Vagina (tissue), 2 donors: ENCODE measurements at places on chromosomes 4 and X. TPM values are rescaled to one million over a fixed set of nuclear protein-coding genes. Genes with fewer than 3 reads are reported as not detected.

Gene ANXA10
- not detected for total RNA-seq

GRCh38 chr4:41217374-41217773 lies 3.0 kb upstream of the APBB2 start:
- no peak for DNase-seq

GRCh38 chr4:25367004-25367621 lies 9.9 kb upstream of the ANAPC4 start:
- no peak for DNase-seq

Gene HPGDS
- 0.98 TPM for total RNA-seq

DNA sequence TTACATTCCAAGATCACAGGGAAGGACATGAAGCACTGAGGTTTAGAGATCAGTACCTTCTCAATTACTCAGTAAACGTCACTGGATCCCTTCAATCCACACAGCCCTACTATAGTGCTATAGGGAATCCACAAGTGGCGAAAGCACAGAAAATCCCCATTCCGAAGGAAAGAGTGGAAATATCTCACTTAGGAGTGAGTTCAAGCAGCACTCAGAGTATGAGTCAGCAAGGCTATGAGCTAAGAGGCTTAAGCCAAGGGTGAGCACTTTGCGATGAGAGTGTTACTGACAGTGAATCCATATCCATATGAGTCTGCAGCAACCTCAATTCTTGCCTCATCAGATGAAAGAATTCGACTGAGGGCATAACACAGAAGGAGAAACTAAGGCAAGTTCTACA lies 165.1 kb downstream of the VSIG4 start:
- DNase-seq = no peak

Gene CFAP47
- not detected for total RNA-seq

- DNase-seq = no peak
Observed at GRCh38 chr4:39235696-39236095, 53.4 kb downstream of the WDR19 start.

Gene CXCL1
- total RNA-seq = 26.3 TPM

Gene GAGE13
- not detected for total RNA-seq

Gene MAGEA12
- not detected for total RNA-seq

Gene PAGE2
- not detected for total RNA-seq

Gene FNIP2
- total RNA-seq = 25.3 TPM

Gene DGAT2L6
- not detected for total RNA-seq

- DNase-seq = no peak
Observed at GRCh38 chr4:80195441-80196140, 1.7 kb upstream of the PRDM8 start.

Gene TMEM35A
- total RNA-seq = 5.4 TPM

- no peak for DNase-seq
Observed at GRCh38 chr4:155617296-155617695, 49.4 kb upstream of the GUCY1A1 start.

Gene PAK3
- 2.9 TPM for total RNA-seq

DNA sequence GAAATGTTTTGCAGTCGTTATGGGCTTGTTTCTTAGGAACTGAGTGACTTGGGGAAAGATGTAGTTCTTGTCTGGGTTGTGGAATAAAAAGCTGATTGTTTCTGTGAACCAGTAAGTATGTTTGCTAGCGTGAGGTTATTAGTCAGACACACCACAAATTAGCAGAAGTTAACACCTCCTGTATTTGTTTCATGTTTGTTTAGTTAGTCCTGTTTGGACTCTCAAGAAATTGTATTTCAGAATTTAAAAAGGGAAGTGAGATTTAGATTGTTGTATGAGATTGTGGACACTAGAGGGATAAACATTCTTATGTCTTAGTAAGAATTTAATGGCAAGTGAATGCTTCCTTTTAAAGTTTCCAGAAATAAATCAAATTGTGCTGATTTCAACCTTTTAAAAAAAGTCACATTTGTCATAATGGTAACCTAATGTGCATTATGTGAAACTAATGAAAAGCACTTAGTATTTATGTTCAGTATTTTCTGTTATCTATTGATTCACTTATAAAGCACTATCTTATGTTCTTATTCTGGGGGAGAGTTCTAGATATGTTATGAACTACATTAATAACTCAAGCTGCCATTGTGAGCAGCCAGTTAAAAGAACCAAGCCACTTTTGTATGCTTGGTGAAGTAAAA lies 25.6 kb downstream of the ATP10D start:
- DNase-seq = no peak

GRCh38 chr4:40976343-40976742 lies 226.6 kb downstream of the NSUN7 start:
- DNase-seq = no peak

Gene LIMCH1
- total RNA-seq = 17.9 TPM

GRCh38 chr4:47415719-47416118 lies 47.8 kb downstream of the COMMD8 start:
- no peak for DNase-seq

DNA sequence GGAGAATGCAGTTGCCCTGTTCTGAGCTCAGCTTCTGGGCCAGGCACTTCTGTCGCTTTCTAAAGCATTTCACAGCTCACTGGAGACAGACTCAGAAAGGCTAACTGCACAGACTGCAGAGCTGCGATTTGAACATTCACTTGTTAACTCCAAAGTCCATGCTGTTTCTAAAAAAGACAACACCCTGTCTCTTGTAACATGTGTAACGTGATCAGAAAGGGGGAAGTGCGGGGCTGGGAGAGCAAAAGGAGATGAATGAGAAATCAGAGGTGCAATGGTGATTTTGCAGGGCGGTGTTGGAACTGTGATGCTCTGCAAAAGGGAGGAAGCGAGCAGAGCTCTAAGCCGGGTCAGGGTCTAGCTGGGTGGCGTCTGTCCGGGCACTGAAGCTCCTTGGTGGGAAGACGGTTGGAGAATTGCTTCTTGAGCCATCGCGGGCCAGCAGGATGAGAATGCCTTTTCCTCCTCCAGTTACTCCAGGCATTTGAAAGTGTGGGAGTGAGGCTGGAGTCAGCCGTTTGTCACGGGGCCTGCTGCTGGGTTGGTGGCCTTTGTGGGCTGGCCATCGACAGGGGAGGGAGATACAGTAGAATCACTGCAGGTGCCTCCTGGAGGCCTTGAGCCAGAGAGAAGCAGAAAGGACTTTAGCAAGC lies 20.3 kb downstream of the TBC1D14 start:
- no peak for DNase-seq

Gene CT45A10
- total RNA-seq = not detected

DNA sequence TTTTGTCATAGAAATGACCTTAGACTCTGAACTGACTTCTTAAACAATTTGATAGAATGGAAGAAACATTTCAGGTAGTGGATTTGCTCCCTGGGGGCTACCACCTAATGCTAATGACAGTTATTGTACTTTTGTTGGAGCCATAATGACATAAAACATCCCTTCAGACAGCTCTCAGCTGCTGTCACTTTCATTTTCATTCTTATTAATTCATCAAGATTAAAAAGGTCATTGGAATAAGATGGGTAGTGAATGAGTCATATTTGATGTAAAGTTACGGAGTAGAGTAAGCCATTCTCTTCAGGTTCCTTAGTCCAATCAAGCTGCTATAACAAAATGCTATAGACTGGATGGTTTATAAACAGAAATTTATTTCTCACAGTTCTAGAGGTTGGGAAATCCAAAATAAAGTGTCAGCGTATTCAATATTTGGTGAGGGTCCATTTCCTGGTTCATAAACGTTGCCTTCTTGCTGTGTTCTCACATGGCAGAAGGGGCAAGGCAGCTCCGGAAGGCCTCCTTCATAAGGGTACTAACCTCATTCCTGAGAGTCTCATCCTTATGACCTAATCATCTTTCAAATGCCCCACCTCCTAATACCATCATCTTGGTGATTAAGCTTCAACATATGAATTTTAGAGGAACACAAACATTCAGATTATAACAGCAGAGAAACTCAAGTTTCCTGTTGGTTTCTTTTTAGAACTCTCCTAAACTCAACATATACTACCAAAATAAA lies 268.5 kb downstream of the ARAP2 start:
- DNase-seq = no peak

- no peak for DNase-seq
Observed at GRCh38 chrX:132821974-132822633, 136.3 kb downstream of the HS6ST2 start.

- DNase-seq = no peak
Observed at GRCh38 chr4:1993169-1993516, 15.6 kb downstream of the NELFA start.

DNA sequence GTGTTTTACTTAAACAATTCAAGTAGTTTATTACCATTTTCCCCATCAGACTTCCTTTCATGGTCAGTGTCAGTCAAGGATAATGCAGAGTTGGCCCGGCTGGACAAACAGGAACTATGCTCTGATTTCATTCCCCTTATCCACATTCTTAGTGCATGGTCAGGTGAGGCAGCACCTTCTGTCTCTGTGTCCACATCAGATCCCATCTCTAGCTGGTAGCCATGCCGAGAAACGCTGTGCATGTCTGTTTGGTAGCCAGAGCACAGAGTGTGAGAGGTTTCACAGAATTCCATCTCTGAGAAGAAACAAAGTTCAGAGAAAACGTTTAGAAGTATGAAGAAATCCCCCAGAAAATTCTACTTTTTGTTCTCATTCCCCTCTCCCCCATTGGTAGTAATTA lies 423.7 kb upstream of the TEX13C start:
- no peak for DNase-seq

GRCh38 chr4:76559236-76560071 lies 124.4 kb downstream of the SHROOM3 start:
- no peak for DNase-seq

Gene LEF1
- 12.5 TPM for total RNA-seq

Gene SLIT2
- 29.2 TPM for total RNA-seq

- no peak for DNase-seq
Observed at GRCh38 chr4:163391756-163392155, 48.1 kb downstream of the NPY5R start.

Gene TBX22
- not detected for total RNA-seq

DNA sequence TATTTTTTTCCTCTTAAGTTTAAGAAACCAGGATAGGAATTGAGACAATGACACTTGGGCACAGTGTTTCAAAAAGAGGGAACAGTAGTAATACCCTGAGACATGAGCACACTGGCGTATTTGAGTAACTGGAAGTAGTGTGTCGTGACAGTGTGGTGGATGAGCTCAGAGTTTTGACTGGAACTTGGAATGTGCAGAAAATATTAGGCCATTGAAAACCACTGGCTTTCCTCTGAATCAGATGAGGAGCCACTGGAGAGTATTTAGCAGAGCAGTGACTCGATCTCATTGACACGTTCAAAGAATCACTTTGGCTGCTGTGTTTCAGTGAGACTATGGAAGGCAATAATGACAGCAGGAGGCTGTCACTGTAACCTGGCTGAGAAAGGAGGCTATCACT lies 1531.2 kb downstream of the STIM2 start:
- DNase-seq = no peak

DNA sequence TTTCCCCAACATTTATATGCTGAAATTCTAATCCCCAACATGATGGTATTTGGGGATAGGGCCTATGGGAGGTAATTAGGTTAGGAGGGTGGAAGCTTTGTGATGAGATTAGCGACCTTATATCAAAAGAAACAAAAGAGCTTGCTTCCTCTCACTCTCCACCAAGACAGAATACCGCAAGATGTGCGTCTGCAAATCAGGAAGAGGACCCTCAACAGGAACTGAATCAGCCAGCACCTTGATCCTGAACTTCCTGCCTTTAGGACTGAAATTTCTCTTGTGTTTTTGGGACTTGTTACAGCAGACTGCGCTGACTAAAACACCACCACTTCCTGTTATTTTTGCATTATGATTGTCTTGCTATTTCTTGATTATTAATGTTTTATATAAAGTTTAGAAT lies 1889.4 kb downstream of the C4orf33 start:
- no peak for DNase-seq

DNA sequence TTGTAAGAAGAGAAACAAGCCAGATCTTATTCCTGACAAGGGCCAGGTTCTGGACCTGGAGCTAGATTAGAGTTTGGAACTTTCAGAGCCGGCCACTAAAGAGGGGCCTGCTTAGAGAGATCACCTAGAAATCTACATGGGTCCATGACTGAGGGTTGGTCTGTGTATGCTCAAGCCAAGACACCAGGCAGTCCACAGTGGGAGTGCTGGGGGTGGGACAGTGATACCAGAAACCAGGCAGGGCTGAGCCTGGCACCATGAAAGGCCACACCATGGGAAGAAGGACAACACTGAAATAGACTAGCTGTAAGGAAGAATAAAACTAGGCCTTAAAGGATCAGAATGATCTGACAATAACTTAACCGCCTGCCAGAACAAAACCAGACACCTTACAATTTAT lies 267.3 kb downstream of the ADAMTS3 start:
- no peak for DNase-seq

Gene ETNPPL
- not detected for total RNA-seq

DNA sequence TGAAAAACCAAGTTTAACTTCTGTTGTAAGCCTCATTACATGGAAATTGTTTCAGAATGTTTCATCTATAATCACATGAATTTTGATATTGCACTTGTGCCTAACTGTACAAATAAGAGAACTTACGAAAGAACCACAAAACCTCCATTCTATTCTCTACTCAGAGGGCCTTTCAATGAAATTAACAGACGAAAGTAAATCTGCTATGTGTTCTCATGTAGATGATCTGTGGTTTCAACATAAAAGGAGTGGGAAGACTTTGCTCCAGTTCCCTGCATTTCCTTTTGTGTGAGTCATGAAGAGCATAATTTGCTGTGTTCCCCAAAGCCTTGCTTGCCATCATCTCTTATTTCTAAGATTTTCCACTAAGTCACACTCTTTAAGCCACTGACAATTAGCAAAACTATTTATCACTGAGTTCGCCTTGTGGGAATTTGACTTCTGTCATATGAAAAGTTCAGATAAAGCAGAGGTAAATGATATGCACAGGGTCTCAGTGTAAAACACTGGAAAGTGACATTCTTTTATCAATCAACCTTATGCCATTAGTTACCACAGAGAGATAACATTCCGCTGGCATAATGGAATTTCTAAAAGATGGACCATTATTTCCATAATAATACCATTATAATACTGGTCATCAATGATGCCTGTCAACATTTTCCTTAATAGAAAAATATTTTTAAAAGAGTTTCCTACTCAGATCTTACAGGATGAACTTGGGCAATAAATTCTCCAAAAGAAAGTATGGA lies 329.8 kb downstream of the NR3C2 start:
- DNase-seq = no peak

GRCh38 chr4:101711590-101712260 lies 78.8 kb upstream of the BANK1 start:
- no peak for DNase-seq

Gene ARHGAP24
- total RNA-seq = 40.0 TPM

Gene PRRG3
- total RNA-seq = 0.98 TPM

DNA sequence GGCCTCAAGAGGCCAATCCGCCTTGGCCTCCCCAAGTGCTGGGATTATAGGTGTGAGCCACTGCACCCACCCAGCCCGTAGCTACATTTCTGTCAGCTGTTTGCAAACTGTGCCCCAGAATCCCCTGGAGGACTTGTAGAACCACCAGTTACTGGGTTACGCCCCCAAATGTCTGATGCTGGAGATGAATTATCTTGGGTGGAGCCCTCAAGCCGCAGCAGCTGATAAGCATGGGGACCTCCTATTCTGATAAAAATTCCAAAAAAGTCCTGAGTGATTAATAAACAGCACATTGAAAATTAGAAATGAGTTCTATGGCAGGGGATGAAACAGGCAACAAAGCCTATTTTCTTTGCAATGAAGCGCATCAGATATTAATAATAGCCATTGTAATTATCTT lies 105.0 kb downstream of the PTTG2 start:
- no peak for DNase-seq

- no peak for DNase-seq
Observed at GRCh38 chr4:140497405-140497746, 717 bp downstream of the MGAT4D start.

Gene TKTL2
- not detected for total RNA-seq
